ENCODE measurements at places on chromosomes 5 and 9.

DNA sequence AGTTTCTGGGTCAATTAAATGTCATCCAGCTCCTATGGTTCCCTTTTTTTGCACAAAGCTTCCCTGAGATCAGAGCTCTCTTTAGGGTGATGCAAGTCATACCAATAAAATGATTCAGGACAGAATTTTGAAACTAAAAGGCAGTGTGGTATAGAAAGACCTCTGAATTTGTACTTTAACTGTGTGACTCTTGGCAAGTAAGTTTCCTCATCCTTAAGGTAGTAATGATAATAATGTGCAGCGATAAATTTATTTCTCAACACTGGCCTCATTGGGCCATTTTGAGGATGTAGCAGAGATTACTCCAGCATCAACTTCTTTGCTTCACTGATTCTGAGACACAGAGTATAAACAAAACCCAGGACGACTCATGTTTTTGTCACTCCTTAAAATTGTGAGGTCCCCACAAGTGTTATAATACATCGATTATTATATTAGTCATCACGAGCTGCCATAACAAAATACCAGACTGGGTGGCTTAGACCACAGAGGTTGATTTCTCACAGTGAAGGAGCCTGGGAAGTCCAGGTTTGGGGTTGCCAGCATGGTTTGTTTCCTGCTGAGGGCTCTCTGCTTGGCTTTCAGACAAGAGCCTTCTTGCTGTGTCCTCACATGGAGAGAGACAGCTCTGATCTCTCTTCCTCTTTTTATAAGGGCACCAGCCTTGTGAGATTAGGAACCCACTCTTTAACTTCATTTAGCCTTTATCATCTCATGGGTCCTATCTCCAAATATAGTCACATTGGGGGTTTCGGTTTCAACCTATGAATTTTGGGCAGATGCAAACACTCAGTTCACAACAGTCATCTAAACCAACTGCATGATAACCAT lies 293.0 kb downstream of the ZNF608 start:
- peak; percentile 87 for DNase-seq

DNA sequence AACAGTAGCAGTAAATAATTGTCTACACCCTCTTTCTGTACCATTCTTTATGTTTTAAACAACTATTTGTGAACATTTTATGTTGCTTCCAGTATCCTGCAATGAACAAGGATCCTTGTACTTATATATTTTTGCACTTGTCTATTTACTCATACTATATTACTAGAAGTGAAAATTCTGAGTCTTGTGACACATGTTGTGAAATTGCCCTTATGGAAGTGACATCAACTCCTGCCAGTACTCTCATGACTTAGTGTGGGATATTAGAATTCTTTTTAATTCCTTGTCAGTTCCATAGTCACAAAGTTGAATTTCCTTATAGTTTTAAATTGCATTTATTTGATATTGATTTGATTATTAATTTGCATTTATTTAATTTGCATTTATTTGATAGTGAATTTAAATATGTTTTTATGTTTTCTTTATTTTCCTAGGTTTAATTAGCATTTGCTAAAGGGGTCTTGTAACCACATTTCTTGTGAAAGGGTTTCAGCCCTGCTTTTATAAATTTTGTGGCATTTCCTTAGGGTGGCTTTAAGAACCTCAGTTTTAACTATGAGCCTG lies 27.7 kb downstream of the PARP8 start:
- no peak for DNase-seq

- DNase-seq = no peak
These were observed 179.9 kb upstream of the KIF2A start for GRCh38 chr5:62126090-62126489.

GRCh38 chr9:114155263-114155994 lies at the start of gene COL27A1:
COL27A1 (plus strand) TSS chr9:114155537; CDS start chr9:114155951, 414 bp downstream.
- peak; percentile 77 for DNase-seq

GRCh38 chr5:36661456-36662220 lies 55.2 kb downstream of the SLC1A3 start:
- DNase-seq = no peak

DNA sequence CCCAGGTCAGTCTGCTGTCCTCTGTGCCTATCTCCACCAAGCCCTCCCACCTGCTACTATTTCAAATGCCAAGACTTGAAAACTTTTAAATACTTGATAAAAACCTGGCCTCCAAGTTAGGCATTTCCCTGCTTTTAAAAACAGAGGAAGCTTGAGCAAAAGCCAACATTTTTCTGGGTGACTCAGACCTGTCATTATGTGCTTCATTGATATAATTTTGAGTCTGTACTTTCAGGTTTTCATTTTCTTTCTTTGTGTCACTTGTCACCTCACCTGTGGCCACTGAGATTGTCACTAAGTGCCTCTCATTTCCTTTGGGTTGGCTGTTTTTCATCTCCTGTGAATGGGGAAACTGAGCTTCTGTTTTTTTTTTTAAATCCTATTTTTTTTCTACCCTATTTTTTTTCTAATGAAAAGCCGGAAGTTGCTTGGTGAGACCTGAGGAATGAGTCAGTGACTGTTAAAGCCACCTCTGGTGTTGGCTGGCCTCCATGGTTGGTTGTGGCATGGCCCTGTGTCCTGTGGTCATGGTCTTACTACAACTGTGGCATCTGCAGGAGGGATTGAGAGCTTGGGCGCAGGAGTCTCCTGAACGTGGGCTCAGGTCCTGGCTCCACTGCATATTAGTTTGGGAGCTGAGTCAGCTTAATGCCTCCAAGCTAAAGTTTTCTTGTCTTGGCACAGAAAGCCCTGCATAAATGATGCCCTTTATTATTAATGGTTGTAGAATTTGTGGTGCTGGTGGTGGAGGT lies 56.7 kb downstream of the ARHGAP26 start:
- DNase-seq = no peak

DNA sequence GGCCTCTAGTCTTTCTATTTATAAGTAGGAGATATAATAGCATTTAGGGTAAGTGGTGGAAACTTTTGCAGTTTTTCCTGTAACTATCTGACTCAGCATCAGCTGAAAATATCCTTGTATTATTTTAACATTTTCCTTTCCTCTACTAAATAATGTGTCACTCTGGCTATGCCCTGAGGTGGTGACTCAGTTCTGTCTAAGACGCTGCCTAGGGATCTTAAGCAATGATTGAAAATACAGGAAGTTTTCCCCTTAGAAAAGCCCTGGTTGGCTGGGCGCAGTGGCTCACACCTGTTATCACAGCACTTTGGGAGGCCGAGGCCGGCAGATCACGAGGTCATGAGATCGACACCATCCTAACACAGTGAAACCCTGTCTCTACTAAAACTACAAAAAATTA lies 9.3 kb upstream of the EDIL3 start:
- DNase-seq = no peak

DNA sequence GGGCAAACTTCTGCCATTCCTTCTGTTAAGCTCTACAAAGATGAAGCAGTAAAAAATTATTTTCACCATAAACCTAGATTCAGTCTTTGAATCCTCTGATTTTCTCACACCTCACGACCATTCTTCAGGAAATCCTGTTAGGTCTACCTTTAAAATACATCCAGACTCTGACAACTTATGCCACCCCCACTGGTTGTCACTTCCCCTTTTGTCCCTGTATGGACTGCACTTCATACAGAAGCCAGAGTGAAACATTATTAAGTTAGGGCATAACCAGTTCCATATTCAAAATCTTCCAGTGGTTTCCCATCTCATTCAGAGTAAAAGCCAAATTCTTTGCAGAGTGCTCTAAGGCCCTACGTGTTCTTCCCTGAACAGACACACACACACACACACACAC lies 499.8 kb downstream of the RASEF start:
- DNase-seq = no peak

- no peak for DNase-seq
These were observed 33.7 kb downstream of the HAVCR1 start for GRCh38 chr5:157025093-157025698.

DNA sequence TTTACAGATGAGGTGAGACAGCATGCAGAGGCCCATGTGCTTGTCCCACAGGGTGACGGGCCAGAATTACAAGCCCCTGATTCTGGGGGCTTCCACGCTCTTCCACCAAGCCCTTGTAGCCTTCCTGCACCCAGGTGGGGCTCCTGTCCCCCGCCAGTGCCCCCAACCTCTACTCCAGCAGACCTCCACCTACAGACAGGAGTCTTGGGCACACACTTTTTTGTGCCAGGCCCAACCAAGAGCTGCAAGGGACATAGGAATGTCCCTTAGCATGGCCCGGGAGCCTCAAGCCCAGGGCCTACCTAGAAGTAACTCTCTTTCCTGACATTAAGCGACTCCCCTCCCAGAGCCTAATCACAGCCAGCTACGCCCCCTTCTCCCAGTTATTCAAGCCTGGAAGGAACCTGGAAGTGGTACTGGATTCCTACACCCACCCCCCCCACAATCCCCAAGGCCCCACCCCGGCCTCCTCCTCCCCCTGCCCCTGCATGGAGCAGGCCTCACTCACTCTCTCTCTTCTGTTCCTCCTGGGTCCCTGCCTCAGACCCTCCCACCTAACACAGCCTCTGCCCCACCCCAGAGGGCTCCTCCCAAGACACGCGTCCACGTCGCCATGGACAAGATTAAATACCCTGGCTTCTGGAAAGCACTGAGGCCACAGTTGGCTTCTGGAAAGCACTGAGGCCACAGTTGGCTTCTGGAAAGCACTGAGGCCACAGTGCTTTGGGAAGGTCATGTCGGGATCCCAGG lies 30.5 kb downstream of the ADAMTS2 start:
- DNase-seq = no peak

- no peak for DNase-seq
These were observed 9.4 kb upstream of the LRRTM2 start for GRCh38 chr5:138884554-138884953.

DNA sequence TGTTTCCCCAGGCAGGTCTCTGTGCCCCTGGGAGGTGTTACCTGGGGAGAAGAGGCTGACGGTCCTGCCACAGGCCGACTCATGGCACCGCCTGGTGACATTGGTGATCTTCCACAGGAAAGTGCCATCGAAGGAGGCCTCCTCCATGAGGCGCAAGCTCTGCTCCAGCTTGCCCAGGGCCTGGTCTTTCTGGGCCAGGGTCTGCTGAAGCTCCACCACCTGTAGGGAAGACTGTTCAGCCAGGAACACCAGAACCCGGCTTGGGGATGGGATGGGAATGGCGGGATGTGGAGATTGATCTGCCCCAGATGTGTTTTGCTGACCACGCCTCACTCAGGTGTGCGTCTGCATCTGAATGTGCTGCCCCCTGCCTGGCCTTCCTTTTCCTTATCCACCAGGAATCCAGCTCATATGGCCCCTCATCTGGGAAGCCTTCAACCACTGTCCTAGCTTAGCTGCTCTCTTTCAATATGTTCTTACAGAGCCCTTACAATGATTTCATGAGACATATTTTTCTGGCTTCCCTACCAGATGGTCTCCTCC lies 15.2 kb downstream of the TRAF1 start:
- DNase-seq = no peak

- no peak for DNase-seq
These were observed 46.9 kb upstream of the TTC39B start for GRCh38 chr9:15353892-15354291.

DNA sequence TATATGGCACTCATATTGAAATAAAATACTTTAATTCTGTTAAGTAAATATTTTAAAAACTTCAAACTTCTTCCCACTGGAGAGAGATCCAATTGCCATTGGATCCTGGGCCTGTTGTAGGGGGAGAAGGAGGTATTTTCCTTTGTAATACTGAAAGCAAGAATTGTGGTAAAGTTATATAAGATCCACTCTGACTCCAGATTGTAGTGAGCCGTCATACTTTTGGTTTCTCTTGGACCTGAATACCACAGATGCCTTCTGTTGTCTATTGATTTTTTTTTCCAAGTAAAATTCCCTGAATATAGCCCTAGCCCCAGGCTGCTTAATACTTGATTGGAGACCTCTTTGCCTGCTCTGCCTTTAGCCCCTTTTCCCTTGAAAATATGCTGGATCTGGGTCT lies 86.9 kb downstream of the ATG10 start:
- no peak for DNase-seq

- DNase-seq = no peak
These were observed 30.4 kb downstream of the NUDT12 start for GRCh38 chr5:103532086-103532734.

DNA sequence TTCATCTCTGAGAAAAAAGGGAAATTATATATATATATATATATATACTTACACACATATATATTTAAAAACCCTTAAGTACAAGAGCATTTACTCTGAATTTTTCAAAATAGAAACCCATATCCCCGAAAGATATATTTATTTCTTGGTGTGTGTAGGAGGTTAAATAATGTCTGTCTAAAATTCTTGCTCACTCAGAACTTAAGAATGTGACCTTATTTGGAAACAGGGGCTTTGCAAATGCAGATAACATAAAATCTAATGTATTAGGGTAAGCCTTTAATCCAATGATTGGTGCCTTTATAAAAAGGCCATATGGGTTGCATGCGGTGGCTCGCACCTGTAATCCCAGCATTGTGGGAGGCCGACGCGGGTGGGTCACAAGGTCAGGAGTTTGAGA lies 517.3 kb upstream of the TLE4 start:
- no peak for DNase-seq

GRCh38 chr5:1151316-1151715 lies 39.5 kb upstream of the SLC12A7 start:
- DNase-seq = no peak

GRCh38 chr5:15574806-15575325 lies 74.9 kb downstream of the FBXL7 start:
- no peak for DNase-seq

DNA sequence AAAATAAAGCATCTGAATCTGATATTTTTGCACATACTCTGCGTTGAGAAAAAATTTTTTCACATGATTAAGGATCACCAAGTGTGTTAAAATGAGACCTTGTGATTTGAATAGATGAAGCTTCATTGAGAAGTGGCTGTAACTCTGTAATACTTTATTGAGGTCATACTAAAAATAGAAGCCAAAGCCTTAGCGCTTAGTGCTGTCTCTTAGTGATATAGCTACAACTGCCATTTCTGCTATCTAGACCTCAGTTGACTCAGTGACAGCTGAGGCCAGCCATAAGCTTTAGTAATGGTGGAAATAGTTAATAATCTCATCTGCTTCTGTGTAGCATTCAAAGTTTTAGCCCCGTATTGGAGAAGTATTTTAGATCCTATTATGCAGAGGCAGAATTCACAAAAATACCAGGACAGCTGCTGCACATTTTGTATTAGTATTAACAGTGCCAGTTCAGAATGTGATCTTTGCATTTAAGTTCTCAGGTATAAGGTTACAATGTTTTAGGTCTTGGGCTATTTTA lies 107.4 kb upstream of the SGCD start:
- DNase-seq = no peak

GRCh38 chr9:134390537-134390936 lies 64.3 kb downstream of the RXRA start:
- DNase-seq = no peak
